T-helper 1 cell (primary cell): ENCODE measurements at places on chromosomes 5 and 9.

DNA sequence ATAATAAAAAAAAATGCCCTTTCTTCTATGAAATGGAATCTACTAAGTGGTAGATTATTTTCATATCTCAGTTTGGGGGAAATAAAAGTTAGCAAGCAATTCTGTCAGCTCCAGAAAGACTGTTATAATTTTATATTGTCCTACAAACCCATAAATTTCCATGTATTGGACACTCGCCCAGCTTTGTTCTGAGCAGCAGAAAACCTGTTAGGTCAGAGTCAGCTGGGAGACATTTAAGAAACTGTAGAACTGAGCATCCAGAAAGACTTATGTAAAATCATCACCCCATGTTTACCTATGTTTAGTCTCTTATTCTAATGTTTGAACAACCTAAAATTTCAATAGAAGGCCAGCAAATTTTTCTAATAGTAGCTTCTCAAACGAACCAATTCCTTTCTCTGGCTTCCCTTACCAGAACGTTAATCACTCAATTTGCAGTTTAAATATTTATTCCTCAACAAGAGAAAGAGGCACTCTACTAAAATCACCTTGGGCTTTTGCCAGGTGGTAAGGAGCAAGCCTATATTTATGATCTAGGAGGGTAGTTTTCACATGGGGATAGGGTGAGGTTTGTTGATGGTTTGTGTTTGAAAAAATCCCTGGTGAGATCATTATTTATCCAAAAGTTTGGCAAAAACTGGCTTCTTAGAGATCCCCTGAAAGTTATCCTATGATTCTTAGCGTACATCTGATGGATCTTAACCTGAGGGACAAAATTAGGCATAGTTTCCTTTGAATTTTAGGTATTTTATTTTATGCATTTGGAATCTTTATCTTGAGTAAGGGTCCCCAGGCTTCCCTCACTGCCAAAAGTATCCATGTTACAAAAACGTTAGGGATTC, 34.4 kb downstream of the MACROH2A1 start:
- DNase-seq: no peak

GRCh38 chr5:173736923-173737412, 120.5 kb upstream of the BOD1 start:
- DNase-seq: no peak

DNA sequence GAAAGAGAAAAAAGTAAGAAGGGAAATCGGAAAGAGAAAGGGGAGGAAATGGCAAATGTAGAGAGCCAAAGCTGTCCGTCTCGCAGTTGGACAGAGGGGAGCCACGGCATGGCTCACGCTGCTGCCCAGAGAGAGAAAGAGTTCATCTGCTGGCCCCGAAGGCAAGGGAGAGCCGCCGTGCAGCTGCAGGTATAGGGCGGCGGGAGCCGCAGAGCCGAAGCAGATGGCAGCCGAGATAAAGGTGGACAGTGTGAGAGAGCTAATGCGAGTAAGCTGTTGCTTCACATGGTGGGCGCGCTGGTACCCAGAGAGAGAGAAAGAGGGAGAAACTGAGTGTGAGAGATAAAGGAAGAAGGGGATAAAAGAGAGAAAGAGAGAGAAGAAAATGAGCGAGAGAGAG, 188.4 kb upstream of the PPP1R26 start:
- DNase-seq: no peak

GRCh38 chr5:111830333-111830732, 73.3 kb upstream of the NREP start:
- no peak for DNase-seq

DNA sequence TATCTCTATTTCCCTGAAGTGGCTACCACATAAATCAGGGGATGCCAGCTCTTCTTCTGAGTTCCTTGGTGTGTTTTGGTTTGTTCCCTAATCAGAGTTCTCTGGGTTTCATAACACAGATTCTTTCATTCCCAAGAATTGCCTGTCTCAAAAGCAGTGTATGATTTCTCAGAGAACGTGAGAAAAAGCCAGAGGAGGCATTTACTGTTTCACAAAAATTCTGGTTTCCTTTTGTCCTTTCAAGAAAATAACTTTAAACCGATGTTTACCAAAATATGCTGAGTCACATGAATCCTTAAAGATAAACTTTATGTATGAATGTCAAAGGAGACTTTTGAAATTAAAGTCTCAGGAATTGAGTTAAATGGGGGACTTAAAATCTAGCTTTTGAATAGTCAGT, 314.3 kb downstream of the EBF1 start:
- no peak for DNase-seq
